Activated CD4-positive, alpha-beta T cell treated with anti-CD3 and anti-CD28 coated beads, Interleukin-2, amount 50 U/mL, for 48 hours (primary cell): ENCODE measurements at places on chromosomes 6 and 20.

DNA sequence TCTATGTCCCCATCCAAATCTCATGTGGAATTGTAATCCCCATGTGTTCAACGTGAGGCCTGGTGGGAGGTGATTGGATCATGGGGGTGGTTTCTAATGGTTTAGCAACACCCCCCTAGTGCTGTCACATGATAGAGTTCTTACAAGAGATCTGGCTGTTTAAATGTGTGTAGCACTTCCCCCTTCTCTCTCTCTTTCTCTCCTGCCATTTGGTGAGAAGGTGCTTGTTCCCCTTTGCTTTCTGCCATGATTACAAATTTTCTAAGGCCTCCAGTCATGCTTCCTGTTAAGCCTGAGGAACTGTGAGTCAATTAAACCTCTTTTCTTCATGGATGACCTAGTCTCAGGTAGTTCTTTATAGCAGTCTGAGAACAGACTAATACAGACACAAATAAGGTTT is 165.4 kb downstream of the OGFRL1 start:
- no peak for DNase-seq

- no peak for DNase-seq
These were observed 78.8 kb upstream of the DEFB112 start for GRCh38 chr6:50128420-50129005.

GRCh38 chr20:4113615-4114603 is 98.6 kb upstream of the RNF24 start:
- no peak for DNase-seq

- DNase-seq = no peak
These were observed 105.6 kb downstream of the PREX1 start for GRCh38 chr20:48722002-48722731.

- DNase-seq = no peak
These were observed 2.9 kb upstream of the SOD2 start for GRCh38 chr6:159695984-159696383.
